HL-60 (cell line): ENCODE measurements at places on chromosomes 2 and 18.

DNA sequence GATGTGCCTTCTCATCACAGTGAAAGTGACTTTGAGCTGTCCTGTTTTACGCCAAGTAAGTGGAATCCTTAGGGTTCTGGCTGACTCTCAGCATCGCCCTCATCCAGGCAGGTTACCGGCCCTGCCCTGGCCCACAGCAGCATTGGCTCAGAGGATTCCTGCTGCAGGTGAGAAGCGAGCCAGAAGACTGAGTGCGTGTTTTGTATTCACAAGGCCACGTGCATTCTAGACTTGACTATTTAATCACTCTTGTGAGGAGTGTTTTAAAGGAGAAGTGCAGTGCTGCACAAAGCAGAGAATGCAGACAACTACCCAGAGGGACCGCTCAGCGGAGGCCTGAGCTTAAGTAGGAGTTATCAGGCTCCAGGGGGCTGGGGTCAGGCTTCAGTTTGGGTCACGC lies 48.3 kb downstream of the LAMA3 start:
- DNase-seq = no peak

- DNase-seq = peak; percentile 74
Measured at GRCh38 chr2:190343536-190344275, at the start of gene INPP1. TSS of gene INPP1 (plus strand) at chr2:190343589. CDS start at chr2:190360103, 16,514 bp downstream.

- no peak for DNase-seq
Measured at GRCh38 chr2:41116106-41116797, 664.4 kb upstream of the SLC8A1 start.

- DNase-seq = no peak
Measured at GRCh38 chr2:172821370-172822338, 86.0 kb downstream of the RAPGEF4 start.

- DNase-seq = no peak
Measured at GRCh38 chr2:51995293-51995692, 963.4 kb upstream of the NRXN1 start.

DNA sequence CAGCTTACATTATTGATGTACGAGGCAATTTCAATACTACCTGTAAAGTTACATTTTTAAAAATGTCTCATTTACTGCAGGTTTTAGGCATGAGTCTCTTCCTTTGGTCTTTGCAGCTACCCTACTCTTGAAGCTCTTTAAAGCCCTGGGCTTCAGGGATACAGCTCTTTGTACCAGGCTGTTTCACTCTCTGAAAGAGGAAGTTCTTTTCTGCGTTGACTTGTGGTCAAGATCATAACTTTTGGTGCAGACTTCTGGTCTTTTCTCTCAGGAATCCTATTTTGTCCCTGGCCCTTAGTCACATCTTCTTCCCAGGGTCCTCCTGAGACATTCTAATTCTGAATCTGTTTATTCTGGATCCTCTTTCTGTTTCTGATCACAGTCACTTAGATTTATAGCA lies 16.6 kb upstream of the HRH4 start:
- peak; percentile 74 for DNase-seq
